Inflammatory macrophage (primary cell): ENCODE measurements at places on chromosomes 2 and 18.

DNA sequence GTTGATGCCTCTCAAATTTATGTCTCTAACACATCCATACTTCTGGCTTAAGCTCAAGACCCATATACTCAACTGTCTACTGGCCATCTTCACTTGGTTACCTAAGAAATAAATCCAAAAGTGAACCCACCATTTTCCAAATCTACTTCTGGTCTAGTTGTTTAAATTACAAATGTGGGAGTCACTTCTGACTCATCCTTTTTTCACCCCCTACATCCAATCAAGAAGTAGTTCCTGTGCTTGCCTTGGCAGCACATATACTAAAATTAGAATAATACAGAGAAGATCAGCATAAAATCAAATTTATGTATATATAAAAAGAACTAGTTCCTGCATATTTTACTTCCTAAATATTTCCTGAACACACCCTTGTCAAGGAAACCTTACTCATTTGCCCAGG lies 53.6 kb downstream of the STRN start:
- peak; percentile 4 for DNase-seq

GRCh38 chr18:31229829-31230228 lies 67.2 kb upstream of the DSC1 start:
- DNase-seq: no peak

- no peak for DNase-seq
Observed at GRCh38 chr18:23154030-23154429, 18.7 kb downstream of the CABLES1 start.

DNA sequence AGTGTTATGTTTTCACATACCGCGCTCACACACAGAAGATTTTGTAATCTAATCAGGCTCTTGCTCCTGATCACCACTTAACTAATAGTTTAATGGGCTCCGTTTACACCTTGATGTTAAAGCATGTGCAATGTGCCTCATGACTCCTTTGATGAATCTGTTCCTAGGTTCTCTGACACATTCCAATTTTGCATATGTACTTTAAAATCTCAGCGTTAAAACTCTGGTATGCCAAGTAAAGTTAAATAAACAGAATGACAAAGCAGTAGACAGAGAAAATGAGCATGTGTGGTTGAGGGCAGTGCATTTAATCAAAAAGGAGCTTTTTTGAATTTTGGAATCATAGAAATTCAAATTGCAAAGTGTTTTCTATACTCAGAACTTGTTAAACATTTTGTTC lies 96.4 kb downstream of the TCF4 start:
- no peak for DNase-seq

DNA sequence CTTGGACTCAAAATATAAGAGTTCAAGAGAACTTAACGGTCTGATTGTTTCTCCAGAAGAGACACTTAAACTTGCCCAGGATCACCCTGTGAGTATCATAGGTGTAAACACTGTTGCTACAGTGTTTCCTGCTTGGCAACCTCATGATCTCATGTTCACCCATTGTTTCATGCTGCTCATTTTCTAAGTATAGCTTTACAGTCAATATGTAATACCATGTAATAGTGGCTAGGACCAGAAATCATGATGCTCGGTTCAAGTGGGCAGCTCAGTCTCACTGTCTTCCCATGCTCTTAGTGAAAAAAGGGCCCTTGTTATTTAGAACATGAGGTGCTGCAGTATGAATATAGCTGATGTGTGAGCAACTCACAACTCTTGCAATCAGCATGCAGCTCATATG lies 157.5 kb downstream of the CERS6 start:
- DNase-seq: no peak

DNA sequence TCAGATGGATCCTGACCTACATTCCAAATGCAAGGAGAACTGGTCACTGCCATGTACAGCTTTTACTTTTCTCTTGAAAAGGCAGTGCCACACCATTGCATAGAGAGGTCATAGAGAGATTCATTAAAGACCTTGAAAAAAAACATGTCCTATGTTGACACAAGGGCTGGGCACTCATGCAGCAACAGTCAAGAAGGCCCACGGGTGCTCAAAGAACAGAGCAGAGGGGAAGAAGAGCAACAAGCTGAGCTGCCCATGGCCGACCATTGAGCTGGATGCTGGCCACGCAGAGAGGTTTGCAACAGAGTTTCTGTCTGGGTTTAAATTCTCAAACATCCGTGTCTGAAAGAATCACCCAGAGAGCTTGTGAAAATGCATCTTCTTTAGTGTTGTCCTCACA lies 99.1 kb downstream of the ADD2 start:
- DNase-seq: no peak

DNA sequence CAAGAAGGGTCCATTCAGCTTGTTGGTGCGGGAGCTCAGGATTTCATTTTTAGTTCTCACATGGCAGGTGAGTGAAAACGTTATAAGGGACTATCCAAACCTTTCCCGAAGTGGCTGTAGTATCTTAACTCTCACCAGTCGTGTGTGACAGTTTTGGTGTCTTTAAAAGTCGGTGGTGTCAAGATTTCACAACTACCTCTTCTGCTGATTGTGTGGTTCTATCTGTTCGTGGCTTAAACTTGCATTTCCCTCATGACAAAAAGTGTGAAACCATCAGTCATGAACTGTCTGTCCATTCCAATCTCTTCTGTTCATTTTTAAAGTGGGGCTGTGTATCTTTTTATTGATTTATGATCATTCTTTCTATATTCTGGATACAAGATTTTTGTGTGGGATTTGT lies 3.8 kb upstream of the AQP12B start:
- no peak for DNase-seq

- no peak for DNase-seq
Observed at GRCh38 chr18:48265328-48265727, 143.9 kb downstream of the ZBTB7C start.

DNA sequence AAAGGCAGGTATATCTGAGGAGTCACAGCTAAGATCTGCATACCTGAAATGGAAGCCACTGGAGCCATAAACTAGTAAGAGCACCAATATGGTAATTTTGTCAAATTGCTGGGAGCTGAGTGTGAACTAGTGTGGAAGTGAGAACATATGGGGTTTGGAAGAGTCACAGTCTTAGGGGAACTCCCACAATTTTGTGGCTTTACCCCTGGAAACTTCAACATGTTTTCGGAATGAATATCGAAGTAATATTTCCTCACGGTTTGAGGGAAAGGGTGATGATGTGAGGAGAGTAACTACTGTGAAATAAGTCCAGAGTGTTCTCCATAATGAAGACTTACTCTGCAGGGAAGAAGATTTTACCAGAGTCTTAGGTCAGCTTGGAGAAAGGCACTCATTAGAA lies 565.9 kb downstream of the RIT2 start:
- DNase-seq: no peak

GRCh38 chr18:50441016-50441415 lies 66.2 kb downstream of the SKA1 start:
- DNase-seq: no peak
